Type B pancreatic cell (in vitro differentiated cells): ENCODE measurements at places on chromosomes 2 and 18. TPM values are rescaled to one million over a fixed set of nuclear protein-coding genes. Genes with fewer than 3 reads are reported as not detected.

DNA sequence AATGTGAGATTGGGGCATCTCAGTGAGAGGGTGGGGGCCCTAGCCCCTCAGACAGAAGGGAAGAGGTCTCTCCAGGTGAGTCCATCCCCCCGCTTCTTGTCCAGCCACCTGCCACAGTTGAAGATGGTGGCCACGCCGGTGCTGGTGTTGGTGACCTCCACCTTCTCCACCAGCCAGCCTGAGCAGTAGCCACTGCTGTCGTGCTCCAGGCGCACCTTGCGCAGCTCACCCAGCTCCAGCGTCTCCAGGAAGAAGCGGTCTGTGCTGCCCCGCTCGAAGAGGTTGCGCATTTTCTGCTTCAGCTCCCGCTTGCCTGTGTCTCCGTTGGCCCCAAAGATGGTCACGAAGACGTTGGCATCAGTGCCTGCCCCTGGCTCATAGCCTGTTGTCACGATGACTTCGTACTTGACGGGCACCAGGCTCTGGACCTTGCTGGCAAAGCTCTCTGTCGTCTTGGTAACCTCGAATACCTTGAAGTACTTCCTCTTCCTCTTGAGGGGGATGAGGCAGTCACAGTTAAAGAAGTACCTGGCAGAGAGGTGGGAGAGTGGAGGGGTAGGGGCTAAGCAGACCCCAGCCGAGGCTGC, 179.5 kb downstream of the LOXHD1 start:
- no peak overlapping the region for H3K27ac ChIP-seq
- peaks cover 17% of the 10 kb centered on the region for H3K4me1 ChIP-seq
- peaks cover 12% of the 10 kb centered on the region for H3K27me3 ChIP-seq
- no peaks in the 10 kb centered on the region for H3K36me3 ChIP-seq

DNA sequence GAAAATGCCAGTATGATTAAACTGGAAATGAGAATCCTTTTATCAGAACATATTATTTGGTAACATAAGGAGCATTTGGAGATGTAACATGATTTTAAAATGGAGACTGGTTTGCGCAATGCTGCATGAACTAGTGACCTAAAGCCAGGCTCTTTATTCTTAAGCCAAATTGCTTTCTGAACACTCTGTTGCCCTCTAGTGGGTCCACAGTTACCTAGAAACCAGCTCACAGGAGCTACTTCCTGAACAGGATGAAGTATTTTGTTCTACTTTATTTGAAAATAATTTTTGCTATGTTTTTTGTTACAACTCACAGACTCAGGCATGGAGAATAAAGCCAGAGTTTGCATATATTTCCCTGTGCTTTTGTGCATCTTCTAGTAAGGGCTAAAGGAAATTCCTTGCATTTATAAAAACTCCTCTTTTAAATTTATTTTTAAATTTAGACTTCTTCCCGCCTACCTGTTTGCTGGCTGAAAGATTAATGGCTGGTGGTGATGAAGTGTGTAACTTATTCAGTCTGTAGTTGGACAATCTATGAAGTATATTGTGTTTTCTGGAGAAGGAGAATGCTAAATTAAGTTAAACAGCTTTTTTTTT, 146.7 kb downstream of the PARD3B start:
- H3K36me3 ChIP-seq: peaks cover 3% of the 10 kb centered on the region
- DNase-seq: no peak
- H3K4me3 ChIP-seq: no peak overlapping the region
- H3K27ac ChIP-seq: no peak overlapping the region
- H3K4me1 ChIP-seq: peaks cover 9% of the 10 kb centered on the region

DNA sequence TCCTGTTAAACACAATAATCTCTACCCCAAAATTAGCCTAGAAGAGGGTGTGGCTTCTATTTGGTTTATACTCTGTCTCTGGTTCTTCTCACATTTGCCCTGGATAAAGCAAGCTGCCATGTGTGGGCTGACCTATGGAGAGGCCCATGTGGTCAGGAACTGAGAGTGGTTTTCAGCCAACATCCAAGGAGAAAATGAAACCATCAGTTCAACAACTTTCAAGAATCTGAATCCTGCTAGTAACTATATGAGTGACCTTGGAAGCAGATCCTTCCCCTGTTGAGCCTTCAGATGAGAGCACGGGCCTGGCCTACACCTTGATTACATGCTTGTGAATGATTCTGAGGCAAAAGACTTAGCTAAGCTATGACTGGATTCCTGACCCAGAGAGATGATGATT, 11.5 kb upstream of the TRIB2 start:
- no peak overlapping the region for H3K27ac ChIP-seq
- H3K4me1 ChIP-seq: peaks cover 12% of the 10 kb centered on the region
- no peaks in the 10 kb centered on the region for H3K36me3 ChIP-seq
- H3K27me3 ChIP-seq: no peaks in the 10 kb centered on the region

DTNA gene
- total RNA-seq: 8.6 and 23.6 TPM in 2 replicates

SLC38A11 gene
- total RNA-seq: 3.7 and 13.4 TPM in 2 replicates
